M059J (cell line): ENCODE measurements at places on chromosomes 4 and X. TPM values are rescaled to one million over a fixed set of nuclear protein-coding genes. Genes with fewer than 3 reads are reported as not detected.

The C4orf54 gene
- 0.02 and 0.37 TPM in 2 replicates for total RNA-seq

The ADH1A gene
- total RNA-seq = not detected in 2 replicates

The CDS1 gene
- total RNA-seq = 4.7 and 8.0 TPM in 2 replicates

- DNase-seq = no peak
Measured at GRCh38 chr4:89336818-89337420, 29.3 kb upstream of the GPRIN3 start.

- DNase-seq = no peak
Measured at GRCh38 chr4:175380841-175381240, 431.2 kb downstream of the GPM6A start.

DNA sequence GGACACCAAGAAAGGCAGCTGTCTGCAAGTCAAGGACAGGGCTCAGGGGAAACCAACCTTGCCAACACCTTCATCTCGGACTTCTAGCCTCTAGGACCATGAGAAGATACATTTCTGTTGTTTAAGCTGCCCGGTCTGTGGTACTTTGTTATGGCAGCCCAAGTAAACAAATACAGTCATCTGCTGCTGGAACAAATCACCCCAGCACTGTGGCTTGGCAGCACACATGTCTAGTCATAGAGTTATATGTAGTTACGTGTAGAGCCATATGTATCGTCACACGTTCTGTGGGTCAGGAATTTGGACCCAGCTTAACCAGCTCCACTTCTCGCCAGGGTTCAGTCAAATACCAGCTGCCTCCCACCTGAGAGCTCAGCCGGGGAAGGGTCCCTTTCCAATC lies 2.5 kb downstream of the HTT-AS start:
- DNase-seq = peak; percentile 18
